ENCODE measurements at places on chromosomes 11 and 22. TPM values are rescaled to one million over a fixed set of nuclear protein-coding genes. Genes with fewer than 3 reads are reported as not detected.

DNA sequence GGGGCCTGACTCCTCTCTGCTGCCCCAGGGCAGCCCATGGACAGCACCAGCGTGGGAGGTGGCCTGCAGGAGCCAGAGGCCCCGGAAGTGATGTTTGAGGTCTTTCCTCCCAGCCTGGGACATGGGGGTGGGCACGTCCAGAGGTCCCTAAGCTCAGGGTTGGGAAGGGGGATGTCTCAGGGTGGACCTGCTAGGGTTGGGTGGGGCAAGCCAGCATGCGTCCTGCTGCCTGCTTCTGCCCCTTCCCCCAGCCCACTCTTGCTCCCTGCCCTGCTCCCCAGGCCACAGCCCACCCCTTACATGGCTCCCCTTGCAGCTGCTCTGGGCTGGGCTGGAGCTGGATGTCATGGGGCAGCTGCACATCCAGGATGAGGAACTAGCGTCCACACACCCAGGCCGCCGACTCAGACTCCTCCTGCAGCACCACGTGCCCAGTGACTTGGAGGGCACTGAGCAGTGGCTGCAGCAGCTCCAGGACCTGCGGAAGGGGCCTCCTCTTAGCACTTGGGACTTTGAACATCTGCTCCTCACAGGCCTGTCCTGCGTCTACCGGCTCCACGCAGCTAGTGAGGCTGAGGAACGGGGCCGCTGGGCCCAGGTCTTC is 1.3 kb downstream of the FAM180B start:
- H3K27me3 ChIP-seq: peaks cover 10% of the 10 kb centered on the region
- peak; percentile 84 for DNase-seq
- H3K4me3 ChIP-seq: no peak overlapping the region

The OR51B4 gene
- not detected for total RNA-seq

GRCh38 chr22:19795617-19796008 is 35.0 kb downstream of the TBX1 start:
- H3K27ac ChIP-seq: no peak overlapping the region

- H3K27ac ChIP-seq: no peak overlapping the region
- H3K4me3 ChIP-seq: no peak overlapping the region
- H3K36me3 ChIP-seq: no peaks in the 10 kb centered on the region
Observed at GRCh38 chr11:38824573-38824972, 2226.5 kb upstream of the RAG2 start.

GRCh38 chr22:37599153-37599552 is 9.5 kb upstream of the GGA1 start:
- H3K27me3 ChIP-seq: no peaks in the 10 kb centered on the region
- no peak overlapping the region for H3K27ac ChIP-seq
- no peak overlapping the region for H3K4me3 ChIP-seq
- H3K4me1 ChIP-seq: no peaks in the 10 kb centered on the region

DNA sequence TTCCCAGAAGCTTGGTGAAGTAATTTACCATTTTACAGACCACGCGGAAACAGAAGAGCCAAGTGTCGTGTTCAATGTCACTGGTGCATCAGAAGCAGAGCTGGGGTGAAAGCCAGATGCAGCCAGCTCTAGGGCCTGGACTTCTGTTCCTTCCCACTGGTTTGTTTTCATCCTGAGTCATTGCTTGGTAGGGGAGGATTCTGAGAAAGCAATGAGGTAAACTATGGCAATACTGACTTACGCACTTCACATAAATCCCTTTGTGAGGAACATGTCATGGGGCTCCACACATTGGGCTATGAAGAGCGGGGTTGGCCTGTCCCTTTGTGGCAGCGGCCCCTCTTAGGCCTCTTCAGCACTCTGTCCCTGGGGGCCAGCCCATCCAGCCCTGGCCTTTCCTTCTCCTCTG is 52.4 kb upstream of the RBFOX2 start:
- H3K4me3 ChIP-seq: no peak overlapping the region
- H3K36me3 ChIP-seq: no peaks in the 10 kb centered on the region
- no peak overlapping the region for H3K27ac ChIP-seq
- no peak for DNase-seq
- H3K4me1 ChIP-seq: no peaks in the 10 kb centered on the region
- no peaks in the 10 kb centered on the region for H3K27me3 ChIP-seq

The PRDM11 gene
- 18.3 TPM for total RNA-seq

- no peak for DNase-seq
- H3K36me3 ChIP-seq: no peaks in the 10 kb centered on the region
- H3K4me3 ChIP-seq: no peak overlapping the region
- H3K27ac ChIP-seq: no peak overlapping the region
- H3K27me3 ChIP-seq: no peaks in the 10 kb centered on the region
- no peaks in the 10 kb centered on the region for H3K4me1 ChIP-seq
Observed at GRCh38 chr11:35398881-35399280, 20.5 kb downstream of the SLC1A2 start.

- peak; percentile 86 for DNase-seq
- no peaks in the 10 kb centered on the region for H3K36me3 ChIP-seq
- H3K4me1 ChIP-seq: no peaks in the 10 kb centered on the region
- H3K27ac ChIP-seq: no peak overlapping the region
- H3K4me3 ChIP-seq: no peak overlapping the region
Observed at GRCh38 chr22:22207845-22208564, 36.6 kb upstream of the VPREB1 start.

- peaks cover 42% of the 10 kb centered on the region for H3K36me3 ChIP-seq
- peaks cover 43% of the 10 kb centered on the region for H3K4me1 ChIP-seq
- no peak for DNase-seq
- H3K4me3 ChIP-seq: no peak overlapping the region
Observed at GRCh38 chr11:78564490-78565467, 9.9 kb downstream of the NARS2 start.

GRCh38 chr11:119716582-119717498 is 12.2 kb downstream of the NECTIN1 start:
- H3K27ac ChIP-seq: no peak overlapping the region
- H3K27me3 ChIP-seq: no peaks in the 10 kb centered on the region
- DNase-seq: no peak
- no peaks in the 10 kb centered on the region for H3K4me1 ChIP-seq
- no peaks in the 10 kb centered on the region for H3K36me3 ChIP-seq

- peaks cover 4% of the 10 kb centered on the region for H3K27me3 ChIP-seq
- no peaks in the 10 kb centered on the region for H3K36me3 ChIP-seq
- no peak overlapping the region for H3K4me3 ChIP-seq
- H3K27ac ChIP-seq: no peak overlapping the region
- H3K4me1 ChIP-seq: no peaks in the 10 kb centered on the region
Observed at GRCh38 chr11:115652496-115652895, 148.3 kb upstream of the CADM1 start.

The RRP8 gene
- total RNA-seq: 17.9 TPM

The PRR33 gene
- total RNA-seq: not detected

DNA sequence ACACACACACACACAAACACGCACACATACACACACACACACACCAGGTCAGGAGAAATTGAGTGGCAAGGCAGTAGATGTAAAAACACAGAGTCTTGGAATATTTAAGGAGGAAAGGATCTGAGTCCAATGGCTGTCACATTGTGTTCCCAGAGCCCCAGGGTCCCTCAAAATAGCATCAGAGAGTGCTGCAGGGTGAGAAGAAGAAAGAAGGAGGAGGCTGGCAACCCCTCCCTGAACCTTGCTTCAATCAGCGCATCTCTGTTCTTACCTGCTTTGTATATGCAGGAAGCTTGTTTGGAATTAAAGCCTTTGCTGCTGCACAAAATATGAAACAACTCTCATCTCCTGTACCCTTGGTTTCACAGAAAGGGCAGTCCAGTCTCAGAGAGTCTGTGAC is 406.5 kb downstream of the MIAT start:
- H3K4me3 ChIP-seq: no peak overlapping the region
- no peak overlapping the region for H3K27ac ChIP-seq
- H3K27me3 ChIP-seq: peaks cover 3% of the 10 kb centered on the region
- no peaks in the 10 kb centered on the region for H3K36me3 ChIP-seq

The MPPED2 gene
- total RNA-seq: 1.3 TPM

The ROM1 gene
- total RNA-seq: 5.2 TPM

DNA sequence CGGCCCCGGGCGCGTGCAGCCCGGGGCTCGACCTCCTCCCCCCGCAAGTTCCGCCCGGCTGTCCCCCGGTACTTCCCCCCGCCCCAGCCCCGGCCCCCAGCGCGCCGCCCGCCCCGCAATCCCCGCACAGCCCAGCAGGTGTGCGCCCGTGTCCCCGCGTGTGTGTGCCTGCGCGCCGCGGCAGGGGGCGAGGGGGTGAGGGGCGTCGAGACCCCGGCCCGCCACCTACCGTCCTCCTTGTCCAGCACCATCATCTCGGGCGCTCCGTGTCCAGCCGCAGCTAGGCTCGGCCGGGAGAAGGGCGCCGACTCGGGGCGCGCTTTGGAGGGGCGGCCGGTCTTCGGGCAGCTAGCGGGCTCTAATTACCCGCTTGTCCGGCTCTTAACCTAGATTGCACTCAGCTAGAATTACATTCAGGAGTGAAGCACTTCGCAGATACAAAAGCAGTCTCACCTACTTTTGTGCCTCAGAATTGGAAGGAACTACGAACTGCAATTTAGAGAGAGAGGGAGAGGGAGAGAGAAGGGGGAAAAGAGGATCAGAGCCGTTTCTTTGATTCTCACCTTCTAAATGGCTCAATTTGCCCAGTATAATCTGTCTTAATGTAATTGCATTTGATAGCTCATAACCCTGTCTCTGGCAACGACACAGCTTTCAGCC is 439 bp downstream of the LMO1 start:
- DNase-seq: peak; percentile 54
- H3K27me3 ChIP-seq: peaks cover 75% of the 10 kb centered on the region
- peaks cover 26% of the 10 kb centered on the region for H3K4me1 ChIP-seq
- H3K27ac ChIP-seq: no peak overlapping the region

The SNX32 gene
- not detected for total RNA-seq

DNA sequence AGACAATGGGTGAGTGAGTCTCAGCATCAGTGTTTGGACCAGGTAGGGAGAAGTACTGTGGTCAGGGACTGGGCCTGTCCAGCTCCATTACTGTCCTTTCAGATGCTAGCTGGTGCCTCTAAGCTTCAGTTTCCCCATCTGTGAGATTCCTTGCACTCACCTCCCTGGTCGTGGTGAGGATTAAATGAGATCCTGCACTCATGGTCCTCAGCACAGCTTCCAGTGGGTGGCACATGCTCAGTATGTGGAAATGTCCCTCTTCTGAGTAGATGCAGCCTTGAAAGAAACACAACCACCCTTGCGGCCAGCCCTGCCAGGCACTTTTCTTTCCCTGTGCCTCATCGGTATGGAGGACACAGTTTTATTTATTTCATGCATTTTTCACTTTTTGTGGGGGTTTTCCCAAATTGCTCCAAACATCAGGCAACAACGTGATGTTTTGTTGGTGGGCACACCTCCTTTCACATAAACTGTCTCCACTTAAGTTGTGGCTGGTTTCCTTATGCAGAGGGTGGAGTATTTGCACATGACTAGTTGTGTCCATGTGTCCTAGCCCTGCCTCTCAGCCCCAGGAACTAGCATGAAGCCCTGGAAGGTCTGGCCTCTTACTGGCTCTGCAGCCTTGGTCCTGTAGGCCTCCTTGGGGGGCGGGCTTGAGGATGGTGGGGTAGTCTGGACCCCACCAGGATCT is 1.1 kb downstream of the LZTR1 start:
- peak overlapping the region; percentile 86 for H3K4me3 ChIP-seq
- peaks cover 22% of the 10 kb centered on the region for H3K4me1 ChIP-seq
- no peaks in the 10 kb centered on the region for H3K27me3 ChIP-seq
- H3K27ac ChIP-seq: peak overlapping the region; percentile 91
- DNase-seq: no peak
- peaks cover 14% of the 10 kb centered on the region for H3K36me3 ChIP-seq

The MMP8 gene
- not detected for total RNA-seq

DNA sequence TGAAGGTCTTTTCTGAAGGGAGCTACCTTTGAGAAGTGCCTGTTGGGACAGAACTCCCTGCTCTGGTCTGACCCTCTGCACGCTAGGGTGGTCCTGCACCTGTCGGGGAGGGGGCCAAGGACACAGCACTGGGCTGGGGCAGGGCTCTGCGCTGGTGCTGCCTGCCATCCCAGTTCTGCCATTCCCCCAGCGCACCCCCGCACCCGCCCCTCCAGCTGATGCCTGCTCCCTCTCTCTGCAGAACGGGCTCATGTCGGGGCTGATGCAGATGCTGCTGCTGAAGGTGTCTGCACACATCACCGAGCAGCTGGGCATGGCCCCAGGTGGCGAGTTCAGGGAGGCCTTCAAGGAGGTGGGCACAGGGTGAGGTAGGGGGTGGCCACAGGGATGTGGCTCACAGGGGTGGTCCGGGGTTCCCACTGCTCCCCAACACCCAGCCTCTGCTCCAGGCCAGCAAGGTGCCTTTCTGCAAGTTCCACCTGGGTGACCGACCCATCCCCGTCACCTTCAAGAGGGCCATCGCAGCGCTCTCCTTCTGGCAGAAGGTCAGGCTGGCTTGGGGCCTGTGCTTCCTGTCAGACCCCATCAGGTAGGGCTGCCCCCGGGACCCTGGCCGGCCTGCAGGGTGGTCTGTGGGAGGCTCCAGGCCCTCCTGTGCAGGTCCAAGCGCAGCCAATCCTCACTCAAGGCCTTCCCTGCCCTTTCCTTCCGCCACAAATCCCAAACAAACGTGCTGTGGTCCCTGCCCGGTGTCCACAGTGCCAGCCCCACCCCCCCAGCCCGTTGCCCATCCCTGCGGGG is 3.6 kb upstream of the SELENOO start:
- H3K27ac ChIP-seq: no peak overlapping the region
- H3K4me1 ChIP-seq: peaks cover 17% of the 10 kb centered on the region
- no peak for DNase-seq
- no peaks in the 10 kb centered on the region for H3K27me3 ChIP-seq
- peaks cover 46% of the 10 kb centered on the region for H3K36me3 ChIP-seq

GRCh38 chr22:19974268-19974861 is 32.7 kb upstream of the TXNRD2 start:
- peaks cover 17% of the 10 kb centered on the region for H3K36me3 ChIP-seq
- DNase-seq: no peak
- no peak overlapping the region for H3K4me3 ChIP-seq
- no peak overlapping the region for H3K27ac ChIP-seq
- H3K4me1 ChIP-seq: peaks cover 9% of the 10 kb centered on the region

GRCh38 chr11:12409621-12410005 is 32.2 kb downstream of the PARVA start:
- H3K27me3 ChIP-seq: no peaks in the 10 kb centered on the region
- H3K27ac ChIP-seq: no peak overlapping the region
- no peaks in the 10 kb centered on the region for H3K36me3 ChIP-seq
- H3K4me3 ChIP-seq: no peak overlapping the region
- peaks cover 48% of the 10 kb centered on the region for H3K4me1 ChIP-seq

- no peaks in the 10 kb centered on the region for H3K4me1 ChIP-seq
- no peaks in the 10 kb centered on the region for H3K27me3 ChIP-seq
- no peak for DNase-seq
- H3K27ac ChIP-seq: no peak overlapping the region
- H3K4me3 ChIP-seq: no peak overlapping the region
- no peaks in the 10 kb centered on the region for H3K36me3 ChIP-seq
Observed at GRCh38 chr11:121887569-121887968, 228.4 kb downstream of the BLID start.

GRCh38 chr11:128707681-128708080 is 13.8 kb downstream of the FLI1 start:
- no peaks in the 10 kb centered on the region for H3K36me3 ChIP-seq
- no peak overlapping the region for H3K27ac ChIP-seq
- peaks cover 47% of the 10 kb centered on the region for H3K4me1 ChIP-seq
- no peak overlapping the region for H3K4me3 ChIP-seq
- H3K27me3 ChIP-seq: no peaks in the 10 kb centered on the region

Measured in upper lobe of right lung (tissue), 1 donor.